Endothelial cell (in vitro differentiated cells): ENCODE measurements at places on chromosomes 3 and 15.

GRCh38 chr15:83753872-83754493 lies 100.1 kb downstream of the ADAMTSL3 start:
- DNase-seq: no peak

GRCh38 chr3:23663246-23663645 lies 142.5 kb upstream of the UBE2E1 start:
- no peak for DNase-seq

GRCh38 chr15:80891006-80891405 lies 98.6 kb downstream of the MESD start:
- no peak for DNase-seq

GRCh38 chr15:70853973-70854665 lies at the start of gene LARP6:
LARP6 (minus strand) TSS chr15:70854157; CDS start chr15:70854088, 69 bp downstream.
- peak; percentile 64 for DNase-seq

DNA sequence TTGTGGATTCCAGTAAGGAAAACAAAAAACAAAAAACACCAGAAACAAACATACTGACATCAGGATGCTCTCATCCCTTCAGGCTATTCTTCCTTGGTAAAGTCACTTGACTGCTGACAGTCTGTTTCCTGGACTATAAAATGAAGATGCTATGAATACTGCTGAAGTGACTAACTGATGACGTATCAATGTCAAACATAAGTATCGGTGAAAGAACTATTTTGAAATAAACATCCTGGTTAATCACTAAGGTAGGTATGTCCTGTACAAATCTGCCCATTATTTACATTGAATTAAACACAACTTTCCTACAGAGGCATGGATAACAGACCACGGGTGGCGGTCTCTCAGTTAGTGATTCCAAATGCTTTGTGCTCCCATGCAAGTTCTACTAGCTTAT lies 45.9 kb downstream of the CHAC1 start:
- DNase-seq: no peak

DNA sequence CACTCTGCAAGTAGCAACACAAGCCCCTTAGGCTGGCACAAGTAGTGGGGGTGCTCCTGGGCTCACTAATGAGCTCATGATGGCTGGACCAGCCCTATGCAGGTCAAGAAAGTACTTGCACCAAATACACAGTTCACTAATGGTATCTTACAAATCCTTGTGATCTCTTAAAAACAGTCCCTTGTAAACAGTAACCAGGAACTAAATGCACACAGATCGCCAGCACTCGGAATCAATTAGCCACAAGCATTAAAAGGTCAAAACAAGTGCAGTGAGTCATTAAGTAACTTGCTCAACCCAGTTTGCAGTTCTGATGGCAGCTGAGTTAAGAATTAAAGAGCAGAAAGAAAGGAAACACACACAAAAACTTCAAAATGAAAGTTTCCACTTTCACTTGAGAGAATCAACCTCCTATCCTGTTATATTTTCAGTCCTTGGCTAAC lies 43.2 kb downstream of the ARHGEF3 start:
- no peak for DNase-seq

- DNase-seq: no peak
These were observed 44.7 kb downstream of the NUP210 start for GRCh38 chr3:13375464-13375863.

- no peak for DNase-seq
These were observed 41.1 kb downstream of the VGLL3 start for GRCh38 chr3:86949850-86950249.

DNA sequence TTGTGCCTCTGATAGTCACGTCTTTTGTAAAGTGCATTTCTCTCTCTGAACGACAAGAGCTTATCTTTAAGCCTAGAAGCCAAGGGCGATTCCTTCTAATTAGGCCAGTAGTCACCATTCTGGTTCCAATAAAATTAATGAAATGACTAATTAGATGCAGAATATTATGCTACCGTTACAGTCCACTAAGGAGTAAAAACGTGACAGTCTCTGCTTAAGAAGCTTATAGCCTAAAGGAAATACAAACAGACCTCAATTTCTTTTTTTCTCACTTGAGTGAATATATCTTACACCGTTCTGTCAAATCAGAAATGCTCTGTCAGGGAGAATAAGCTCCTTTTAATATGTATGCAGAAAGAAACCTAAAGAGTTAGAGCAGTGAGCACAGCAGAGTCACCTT lies 236.1 kb downstream of the CD47 start:
- DNase-seq: no peak

- DNase-seq: peak; percentile 99
These were observed 611 bp upstream of the LINGO1 start for GRCh38 chr15:77633134-77633912.

DNA sequence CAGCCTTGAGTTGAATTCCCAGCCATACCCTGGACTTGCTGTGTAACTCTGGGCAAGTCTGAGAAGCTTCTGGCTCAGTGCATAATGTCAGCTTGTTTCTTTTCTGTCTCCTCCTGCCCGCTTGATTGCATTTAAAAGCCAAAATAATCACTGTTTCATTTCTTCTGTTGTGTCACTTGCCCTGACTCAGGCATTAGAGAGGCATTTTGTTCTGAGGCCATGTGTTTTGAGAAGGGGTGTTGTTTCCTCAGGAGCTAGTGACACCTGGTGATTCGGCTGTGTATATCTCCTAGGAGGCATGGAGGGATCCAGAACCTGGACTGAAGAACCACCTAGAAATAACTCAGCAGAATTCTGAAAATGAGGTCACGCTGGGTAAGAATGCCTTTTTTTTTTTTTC lies 16.0 kb downstream of the WDR73 start:
- DNase-seq: no peak

DNA sequence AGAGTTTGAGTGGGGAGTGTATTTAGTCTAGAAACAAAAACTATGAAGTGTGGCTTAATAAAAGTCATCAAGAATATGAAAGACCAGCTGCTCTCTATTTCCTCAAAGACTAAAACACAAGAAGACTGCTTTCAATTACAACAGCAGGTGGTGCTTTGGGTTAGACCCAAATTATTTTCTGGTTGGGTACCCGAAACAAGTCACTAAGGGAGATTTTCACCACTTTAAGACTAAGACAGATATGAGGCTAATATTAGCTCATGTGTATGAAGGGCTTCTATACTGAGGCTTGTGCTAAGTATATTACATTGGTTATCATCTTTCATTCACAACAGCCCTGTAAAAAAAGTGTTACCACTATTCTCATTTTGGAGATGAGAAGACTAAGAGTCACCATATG lies 43.1 kb downstream of the COL8A1 start:
- DNase-seq: no peak

DNA sequence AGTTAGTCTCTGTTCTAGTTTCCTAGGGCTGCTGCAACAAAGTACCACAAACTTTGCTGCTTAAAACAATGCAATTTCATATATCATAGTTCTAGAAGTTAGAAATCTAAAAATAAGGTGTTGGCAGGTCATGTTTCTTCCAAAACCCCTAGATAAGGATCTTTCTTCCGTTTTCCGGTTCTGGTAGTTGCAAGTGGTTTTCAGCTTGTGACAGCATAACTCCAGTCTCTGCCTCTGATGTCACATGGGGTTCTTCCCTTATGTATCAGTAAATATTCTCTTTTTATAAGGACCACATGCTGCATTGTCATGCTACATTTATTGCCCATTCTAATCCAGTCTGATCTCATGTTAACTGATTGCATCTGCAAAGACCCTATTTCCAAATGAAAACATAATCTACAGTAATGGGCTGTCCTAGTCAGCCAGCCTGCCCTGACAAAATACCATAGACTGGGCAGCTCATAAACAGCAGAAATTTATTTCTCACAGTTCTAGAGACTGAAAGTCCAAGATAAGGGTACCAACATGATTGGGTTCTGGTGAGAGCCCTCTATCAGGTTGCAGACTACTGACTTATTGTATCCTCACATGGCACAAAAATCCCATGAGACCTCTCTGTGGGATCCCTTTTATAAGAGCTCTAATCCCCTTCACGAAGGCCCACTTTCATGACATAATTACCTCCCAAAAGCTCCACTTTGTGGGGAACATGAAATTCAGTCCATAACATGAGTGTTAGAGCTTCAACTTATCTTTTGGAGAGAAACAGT lies 642.0 kb upstream of the NAALADL2 start:
- no peak for DNase-seq

- DNase-seq: no peak
These were observed 64.1 kb downstream of the ABCC5 start for GRCh38 chr3:183953471-183954070.

DNA sequence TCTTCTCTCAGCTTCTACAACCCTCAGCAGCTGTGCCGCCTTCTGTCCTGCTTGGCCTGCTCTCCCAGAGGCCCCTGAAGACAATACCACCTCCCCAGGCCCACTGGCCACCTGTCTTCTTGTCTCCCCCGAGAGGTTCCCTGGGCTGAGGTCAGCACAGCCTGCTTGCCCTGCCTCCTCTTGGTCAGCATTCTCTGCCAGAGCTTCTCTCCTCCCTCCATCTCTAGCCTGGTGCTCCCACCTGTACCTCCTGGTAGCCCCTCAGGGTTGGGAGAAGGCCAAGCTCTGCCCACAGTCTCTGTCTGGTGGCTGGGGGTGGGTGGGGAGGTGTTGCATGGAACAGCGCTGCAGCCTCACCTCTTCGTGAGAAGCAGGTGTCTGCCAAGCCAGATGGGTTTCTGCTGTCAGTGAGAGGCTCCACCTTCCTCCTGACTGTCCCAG lies 5.6 kb upstream of the ISLR start:
- DNase-seq: no peak

DNA sequence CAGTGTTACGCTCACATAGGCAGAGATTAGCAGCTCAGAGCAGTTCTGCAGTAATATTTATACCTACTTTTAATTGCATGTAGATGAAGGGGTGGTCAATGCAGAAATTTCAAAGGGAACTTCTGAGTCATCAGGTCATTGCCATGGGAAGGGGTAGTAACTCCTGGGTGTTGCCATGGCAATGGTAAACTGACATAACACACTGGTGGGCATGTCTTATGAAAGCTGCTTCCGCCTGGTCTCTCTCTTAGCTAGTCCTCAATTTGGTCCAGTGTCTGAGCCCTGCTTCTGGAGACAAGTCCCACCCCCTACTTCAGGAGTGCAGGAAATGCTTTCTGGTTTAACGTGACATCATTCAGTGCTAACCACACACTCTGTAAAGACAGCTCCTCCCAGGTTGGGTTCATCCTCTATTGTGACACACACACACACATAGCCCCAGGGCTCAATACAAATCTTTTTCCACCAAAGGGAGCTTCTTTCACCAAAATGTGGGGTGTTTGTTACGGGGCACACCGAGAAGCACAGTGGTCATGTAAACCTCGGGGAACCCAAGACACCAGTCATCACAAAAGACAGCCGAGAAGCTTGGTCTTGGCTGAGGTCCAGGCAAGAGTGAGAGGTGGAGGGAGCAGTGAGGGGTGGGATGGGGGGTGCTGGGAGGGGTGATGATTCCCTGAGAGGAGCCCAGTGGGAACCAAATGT lies 74.5 kb downstream of the TLE3 start:
- no peak for DNase-seq

DNA sequence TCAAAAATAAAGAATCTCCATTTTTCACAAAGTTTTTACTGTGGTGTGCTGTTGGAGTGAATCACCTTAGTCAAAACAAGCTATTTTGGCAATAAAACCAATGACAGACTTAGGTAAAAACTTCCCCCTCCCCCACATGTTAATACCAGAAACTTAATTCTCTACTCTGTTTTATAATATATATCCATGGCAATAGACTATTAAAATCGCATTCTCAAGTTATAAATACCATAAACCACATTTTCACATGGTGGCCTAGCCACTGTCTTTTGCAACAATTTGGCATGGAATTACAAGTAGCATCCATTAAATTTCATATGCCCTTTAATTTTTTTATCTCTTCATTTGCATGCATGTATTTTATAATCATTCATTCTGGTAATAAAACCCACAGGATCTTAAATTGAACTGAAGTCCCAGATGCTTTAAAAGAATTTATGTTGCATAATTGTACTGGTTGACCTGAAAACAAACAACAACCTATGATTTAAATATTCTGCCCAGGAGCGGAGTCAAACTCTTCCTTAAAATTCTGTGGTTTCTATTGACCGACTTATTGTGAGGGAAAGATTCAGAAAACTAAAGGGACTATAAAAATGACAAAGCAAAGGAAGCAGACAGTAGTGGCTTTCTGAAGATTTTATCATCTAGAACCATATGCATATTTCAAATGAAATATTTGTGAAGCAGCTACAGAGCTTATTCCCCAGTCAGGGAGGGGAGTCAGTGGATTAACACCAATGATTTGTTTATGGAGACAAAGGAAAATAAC lies 229.0 kb upstream of the TBL1XR1 start:
- DNase-seq: no peak
